Trophoblast cell (in vitro differentiated cells and primary cell): ENCODE measurements at places on chromosomes 6 and 20.

DNA sequence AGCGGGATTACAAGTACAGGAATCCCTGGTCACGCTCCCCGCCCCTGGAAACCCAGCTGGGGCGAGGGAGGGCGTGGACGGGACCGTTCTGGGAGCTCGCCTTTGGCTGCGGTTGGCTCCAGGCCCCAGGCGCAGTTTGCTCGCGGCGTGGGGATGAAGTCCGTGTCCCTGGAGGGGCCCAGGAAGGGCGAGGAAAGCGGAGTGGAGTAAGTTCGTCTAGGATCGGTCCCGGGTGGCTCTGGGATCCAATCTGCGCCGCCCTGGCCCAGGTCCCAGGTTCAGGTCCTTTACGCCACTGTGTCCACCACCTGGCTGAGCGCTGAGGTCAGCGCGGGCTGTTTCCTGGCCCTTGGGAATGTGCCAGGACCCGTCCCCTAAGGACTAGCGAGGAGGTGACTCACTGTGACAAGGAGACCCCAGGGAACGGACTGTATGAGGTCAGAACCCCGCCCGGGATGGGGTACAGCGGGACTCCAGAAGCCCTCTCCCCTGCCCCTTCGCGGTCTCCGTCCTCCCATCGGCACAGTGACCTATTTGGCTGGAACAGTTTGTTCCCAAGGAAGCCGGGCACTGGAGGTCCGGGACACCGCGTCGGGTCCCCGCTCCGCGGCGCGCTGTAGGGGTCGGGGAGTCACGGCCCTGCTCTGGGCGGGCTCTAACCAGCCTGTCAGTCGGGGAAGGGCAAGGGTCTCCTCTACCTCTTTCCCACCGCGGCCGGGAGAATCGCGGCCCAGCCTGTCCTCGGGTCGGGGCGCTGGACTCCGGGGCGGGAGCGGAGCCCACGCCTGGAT, 724 bp downstream of the CDKN1A start:
- DNase-seq, result peak; percentile 72
- peak overlapping the region; percentile 89 for H3K4me3 ChIP-seq
- H3K27me3 ChIP-seq, result peaks cover 6% of the 10 kb centered on the region
- peak overlapping the region; percentile 16 for H3K27ac ChIP-seq
- peaks cover 29% of the 10 kb centered on the region for H3K4me1 ChIP-seq

DNA sequence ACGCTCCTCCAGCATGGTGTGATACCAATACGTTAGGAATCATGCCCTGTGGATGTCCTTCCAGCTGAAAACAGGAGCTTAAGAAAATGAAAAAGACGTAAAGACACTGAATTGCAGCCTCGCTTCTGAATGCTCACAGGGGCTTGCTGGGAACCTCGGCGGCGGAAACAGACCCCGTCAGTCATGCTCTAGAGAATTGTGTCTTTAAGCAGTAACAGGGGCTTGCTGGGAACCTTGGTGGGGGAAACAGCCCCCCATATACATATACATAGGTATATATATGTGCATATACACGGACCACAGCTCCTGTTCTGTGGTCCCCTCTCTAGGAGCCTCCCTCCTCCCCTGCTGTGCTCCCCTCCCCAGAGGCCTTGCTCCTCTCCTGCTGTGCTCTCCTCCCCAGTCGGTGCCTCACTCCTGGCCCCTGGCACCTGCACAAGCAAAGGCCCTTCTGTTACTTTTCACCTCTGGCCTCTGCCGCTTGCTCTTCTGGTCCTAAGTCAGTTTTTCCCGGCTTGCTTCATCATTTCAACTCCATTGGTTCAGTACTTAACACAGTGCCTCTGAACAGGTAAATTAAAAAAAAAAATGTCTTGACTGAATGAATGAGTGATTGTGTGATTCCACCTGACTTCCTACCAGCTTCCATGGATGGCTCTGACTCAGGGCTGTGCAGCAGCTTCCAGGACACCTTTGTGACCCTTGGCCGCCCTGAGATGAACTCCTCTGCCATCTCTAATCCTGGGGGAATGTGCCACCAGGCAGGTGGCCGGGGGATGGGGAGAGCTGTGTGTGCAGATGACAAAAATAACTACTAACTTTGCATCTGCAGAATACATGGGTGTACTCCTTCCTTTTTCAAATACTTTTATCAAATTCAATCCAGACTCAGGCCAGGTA, 246.1 kb downstream of the SMOC2 start:
- peaks cover 32% of the 10 kb centered on the region for H3K4me1 ChIP-seq
- H3K4me3 ChIP-seq, result no peak overlapping the region
- H3K36me3 ChIP-seq, result no peaks in the 10 kb centered on the region
- H3K27ac ChIP-seq, result no peak overlapping the region

DNA sequence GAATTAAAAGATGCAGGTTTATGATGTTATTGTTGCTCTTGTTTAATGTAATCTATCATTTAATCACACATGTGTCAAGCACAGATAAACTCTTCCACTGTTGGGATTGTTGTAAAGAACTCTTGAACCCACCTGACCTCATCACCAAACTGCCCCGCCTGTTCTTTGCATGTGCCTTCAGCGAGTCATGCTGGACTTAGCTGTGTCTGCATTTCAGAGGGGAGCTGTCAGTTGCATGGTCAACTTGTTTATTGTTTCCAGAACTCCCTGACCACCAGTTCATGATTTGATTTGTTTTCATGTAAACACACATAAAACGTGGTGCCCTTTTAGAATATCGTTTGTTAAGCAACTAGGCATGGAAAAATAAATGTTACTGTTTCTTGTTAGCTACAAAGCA, 93.6 kb downstream of the KHDC1L start:
- no peaks in the 10 kb centered on the region for H3K4me1 ChIP-seq
- H3K27ac ChIP-seq, result no peak overlapping the region
- no peak overlapping the region for H3K4me3 ChIP-seq
- DNase-seq, result no peak
- H3K36me3 ChIP-seq, result no peaks in the 10 kb centered on the region

DNA sequence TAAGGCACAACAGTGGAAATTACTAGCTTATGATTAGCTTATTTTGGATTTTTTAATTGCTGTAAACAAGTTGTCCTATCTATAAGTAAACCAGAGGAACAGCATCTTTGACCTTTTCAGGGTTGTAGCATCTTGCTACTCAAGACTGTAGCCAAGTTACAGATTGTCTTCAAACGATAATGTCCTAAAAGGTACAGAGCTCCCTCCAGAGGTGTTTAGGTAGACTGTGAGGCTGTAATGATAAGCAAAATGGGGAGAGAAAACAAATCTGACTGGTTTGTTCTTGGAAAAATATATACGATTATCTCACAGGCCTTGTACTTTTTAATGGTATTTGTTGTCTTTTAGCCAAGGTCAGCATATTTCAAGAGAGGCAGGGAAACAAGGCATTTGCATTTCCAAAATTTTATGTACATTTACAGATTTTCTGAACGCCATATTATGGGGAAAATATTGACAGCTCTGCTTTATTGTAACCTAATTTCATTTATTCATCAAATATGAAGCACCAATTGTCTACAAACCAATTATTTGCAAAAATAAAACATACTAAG, 273.4 kb downstream of the MEI4 start:
- no peaks in the 10 kb centered on the region for H3K36me3 ChIP-seq
- H3K4me3 ChIP-seq, result no peak overlapping the region
- H3K27me3 ChIP-seq, result no peaks in the 10 kb centered on the region
- H3K27ac ChIP-seq, result no peak overlapping the region

GRCh38 chr20:47531458-47531857, 29.8 kb downstream of the NCOA3 start:
- H3K27ac ChIP-seq, result no peak overlapping the region
- DNase-seq, result no peak
- no peaks in the 10 kb centered on the region for H3K27me3 ChIP-seq
- no peak overlapping the region for H3K4me3 ChIP-seq

DNA sequence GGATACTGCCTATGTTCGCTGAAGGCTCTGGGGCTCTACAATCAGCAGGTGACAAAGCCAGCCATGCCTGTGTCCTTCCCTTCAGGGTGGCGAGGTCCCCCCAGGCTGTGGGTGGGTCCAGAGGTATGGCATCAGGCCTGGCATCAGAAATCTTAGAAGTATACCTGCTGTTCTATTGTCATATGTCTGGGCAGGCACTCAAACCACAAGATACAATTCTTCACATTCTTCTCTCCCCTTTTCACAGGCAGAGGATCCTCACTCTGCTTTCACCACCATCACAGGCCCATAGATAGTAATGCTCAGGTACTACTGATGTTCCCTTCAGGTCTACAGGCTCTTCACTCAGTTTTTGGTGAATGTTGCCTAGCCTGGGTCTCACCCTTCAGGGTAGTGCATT, 1180.0 kb upstream of the CITED2 start:
- H3K4me3 ChIP-seq, result no peak overlapping the region
- H3K4me1 ChIP-seq, result no peaks in the 10 kb centered on the region
- no peaks in the 10 kb centered on the region for H3K27me3 ChIP-seq

GRCh38 chr20:63083831-63084562, 77.2 kb upstream of the BHLHE23 start:
- H3K4me1 ChIP-seq, result no peaks in the 10 kb centered on the region
- H3K27me3 ChIP-seq, result no peaks in the 10 kb centered on the region
- no peak overlapping the region for H3K4me3 ChIP-seq

DNA sequence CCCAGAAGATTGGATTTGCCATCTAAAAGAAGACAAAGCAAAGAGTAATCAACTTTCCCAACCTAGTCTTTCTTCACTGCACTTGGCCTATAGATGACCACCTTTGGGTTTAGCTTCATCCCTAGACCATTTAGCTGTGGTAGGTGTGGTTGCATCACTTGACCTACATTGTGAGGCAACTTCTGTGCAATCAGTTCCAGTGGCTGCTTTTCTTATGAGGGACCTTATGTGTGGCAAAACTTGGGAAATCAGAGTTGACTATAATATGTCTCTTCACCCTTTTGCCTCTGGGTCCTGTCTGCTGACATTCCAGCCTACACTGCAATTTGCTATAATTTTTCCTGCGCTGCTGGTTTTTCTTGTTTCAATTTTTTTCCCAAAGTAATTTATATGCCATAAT, 55.2 kb downstream of the PRDM13 start:
- H3K4me1 ChIP-seq, result no peaks in the 10 kb centered on the region
- no peaks in the 10 kb centered on the region for H3K36me3 ChIP-seq
- no peak overlapping the region for H3K4me3 ChIP-seq
- no peaks in the 10 kb centered on the region for H3K27me3 ChIP-seq
- DNase-seq, result peak; percentile 63
- H3K27ac ChIP-seq, result no peak overlapping the region

GRCh38 chr6:12030993-12031550, 19.0 kb downstream of the HIVEP1 start:
- H3K4me1 ChIP-seq, result no peaks in the 10 kb centered on the region
- H3K4me3 ChIP-seq, result no peak overlapping the region

DNA sequence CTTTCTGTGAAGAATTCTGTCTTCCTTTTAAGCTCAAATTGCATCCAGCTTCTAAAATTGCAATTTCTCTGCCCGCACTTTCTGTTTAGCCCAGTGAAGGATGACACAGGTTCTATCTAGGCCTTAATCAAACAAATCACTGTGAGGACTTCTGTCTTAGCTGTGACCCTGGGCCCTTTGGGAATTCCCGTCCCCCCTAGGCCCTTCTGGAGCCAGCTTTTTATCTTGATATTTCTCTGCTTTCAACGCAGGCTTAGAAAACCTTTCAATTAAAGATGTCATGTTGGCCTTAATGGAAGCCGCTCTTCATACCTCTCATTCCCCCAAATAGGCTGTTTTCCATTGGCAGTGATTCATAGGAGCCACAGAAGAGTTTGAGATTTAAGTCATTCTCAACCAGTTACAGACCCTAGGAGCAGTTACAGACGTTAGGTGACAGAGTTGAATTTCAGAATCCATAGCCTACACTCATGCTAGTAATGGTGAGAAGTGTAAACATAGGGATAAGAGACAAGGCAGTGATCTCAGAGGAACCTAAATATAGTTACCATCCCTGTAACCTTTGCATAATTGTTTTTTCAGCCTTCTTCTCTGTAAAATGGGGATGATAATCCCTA, 74.8 kb upstream of the FLRT3 start:
- no peaks in the 10 kb centered on the region for H3K27me3 ChIP-seq
- H3K36me3 ChIP-seq, result no peaks in the 10 kb centered on the region
- no peak overlapping the region for H3K4me3 ChIP-seq
- H3K4me1 ChIP-seq, result peaks cover 2% of the 10 kb centered on the region
- no peak for DNase-seq

- DNase-seq, result no peak
- H3K36me3 ChIP-seq, result no peaks in the 10 kb centered on the region
- no peak overlapping the region for H3K4me3 ChIP-seq
- H3K27me3 ChIP-seq, result no peaks in the 10 kb centered on the region
- H3K27ac ChIP-seq, result no peak overlapping the region
Observed at GRCh38 chr6:11495565-11496145, 41.9 kb upstream of the TMEM170B start.

GRCh38 chr6:131116755-131117360, 18.4 kb upstream of the AKAP7 start:
- DNase-seq, result peak; percentile 79
- no peak overlapping the region for H3K27ac ChIP-seq
- no peaks in the 10 kb centered on the region for H3K27me3 ChIP-seq
- no peaks in the 10 kb centered on the region for H3K36me3 ChIP-seq
- no peak overlapping the region for H3K4me3 ChIP-seq

GRCh38 chr6:111894272-111894671, 21.0 kb upstream of the FYN start:
- no peak for DNase-seq
- no peaks in the 10 kb centered on the region for H3K27me3 ChIP-seq
- no peaks in the 10 kb centered on the region for H3K4me1 ChIP-seq
- H3K4me3 ChIP-seq, result no peak overlapping the region

GRCh38 chr6:83378621-83379388, 52.0 kb downstream of the ME1 start:
- H3K4me3 ChIP-seq, result no peak overlapping the region
- H3K27ac ChIP-seq, result no peak overlapping the region
- no peaks in the 10 kb centered on the region for H3K36me3 ChIP-seq
- H3K4me1 ChIP-seq, result no peaks in the 10 kb centered on the region

GRCh38 chr6:127317388-127318128, 25.9 kb downstream of the ECHDC1 start:
- H3K36me3 ChIP-seq, result peaks cover 2% of the 10 kb centered on the region
- no peak overlapping the region for H3K27ac ChIP-seq
- H3K4me3 ChIP-seq, result no peak overlapping the region
- DNase-seq, result no peak
- H3K4me1 ChIP-seq, result no peaks in the 10 kb centered on the region
- no peaks in the 10 kb centered on the region for H3K27me3 ChIP-seq

GRCh38 chr6:13922750-13923149, 2.0 kb upstream of the RNF182 start:
- no peak overlapping the region for H3K27ac ChIP-seq
- no peak for DNase-seq
- no peak overlapping the region for H3K4me3 ChIP-seq
- peaks cover 8% of the 10 kb centered on the region for H3K27me3 ChIP-seq
- H3K4me1 ChIP-seq, result peaks cover 8% of the 10 kb centered on the region

- H3K4me3 ChIP-seq, result no peak overlapping the region
- no peaks in the 10 kb centered on the region for H3K27me3 ChIP-seq
- no peaks in the 10 kb centered on the region for H3K4me1 ChIP-seq
- no peak overlapping the region for H3K27ac ChIP-seq
Observed at GRCh38 chr6:47250302-47250701, 59.4 kb downstream of the TNFRSF21 start.
